ENCODE measurements at places on chromosomes 6 and 20. TPM values are rescaled to one million over a fixed set of nuclear protein-coding genes. Genes with fewer than 3 reads are reported as not detected.

DNA sequence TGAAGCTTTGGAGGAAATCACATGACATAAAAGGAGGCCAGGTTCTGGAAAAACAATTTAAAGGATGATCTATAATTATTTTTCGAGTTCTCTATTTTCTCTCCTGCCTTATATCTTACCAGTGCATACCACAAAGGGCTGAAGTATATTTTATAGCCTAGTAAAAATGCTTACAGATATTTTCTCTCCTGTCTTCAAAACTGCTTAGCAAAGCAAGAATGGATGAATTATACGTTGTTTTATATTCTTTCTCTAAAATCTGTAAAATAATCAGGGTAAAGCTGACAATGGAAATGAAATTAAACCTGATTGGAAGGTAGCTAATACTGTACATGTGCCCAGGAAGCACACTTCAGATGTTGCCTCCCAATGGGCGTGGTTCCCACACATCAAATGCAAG is 123.7 kb downstream of the F13A1 start:
- DNase-seq, result no peak

- DNase-seq, result no peak
Measured at GRCh38 chr6:1110164-1110563, 201.7 kb upstream of the FOXQ1 start.

DNA sequence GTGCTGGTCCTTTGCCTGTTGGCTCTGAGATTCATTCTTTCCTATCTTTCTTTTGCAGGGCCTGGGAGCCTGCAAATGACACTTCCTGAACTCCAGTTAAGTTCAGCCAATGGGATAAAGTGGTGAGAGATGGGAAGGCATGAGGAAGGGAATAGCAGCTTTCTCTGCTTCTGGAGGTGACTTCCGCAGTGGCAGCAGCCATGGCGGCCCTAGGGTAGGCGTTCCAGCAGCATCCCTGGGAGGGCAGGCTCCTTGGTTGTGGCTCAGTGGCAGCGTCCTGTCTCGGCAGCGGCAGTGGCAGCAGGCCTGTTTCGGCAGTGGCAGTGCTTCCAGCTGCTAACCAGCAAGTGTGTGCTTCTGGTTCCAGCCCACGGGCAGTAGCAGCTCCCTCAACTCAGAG is 7.3 kb upstream of the MDFI start:
- DNase-seq, result no peak

GRCh38 chr20:45621593-45621992 is 7.9 kb upstream of the WFDC10A start:
- DNase-seq, result no peak

The CFAP61 gene
- 3.1 TPM for polyA plus RNA-seq

GRCh38 chr6:141728330-141728729 is 404.4 kb upstream of the GJE1 start:
- no peak for DNase-seq

DNA sequence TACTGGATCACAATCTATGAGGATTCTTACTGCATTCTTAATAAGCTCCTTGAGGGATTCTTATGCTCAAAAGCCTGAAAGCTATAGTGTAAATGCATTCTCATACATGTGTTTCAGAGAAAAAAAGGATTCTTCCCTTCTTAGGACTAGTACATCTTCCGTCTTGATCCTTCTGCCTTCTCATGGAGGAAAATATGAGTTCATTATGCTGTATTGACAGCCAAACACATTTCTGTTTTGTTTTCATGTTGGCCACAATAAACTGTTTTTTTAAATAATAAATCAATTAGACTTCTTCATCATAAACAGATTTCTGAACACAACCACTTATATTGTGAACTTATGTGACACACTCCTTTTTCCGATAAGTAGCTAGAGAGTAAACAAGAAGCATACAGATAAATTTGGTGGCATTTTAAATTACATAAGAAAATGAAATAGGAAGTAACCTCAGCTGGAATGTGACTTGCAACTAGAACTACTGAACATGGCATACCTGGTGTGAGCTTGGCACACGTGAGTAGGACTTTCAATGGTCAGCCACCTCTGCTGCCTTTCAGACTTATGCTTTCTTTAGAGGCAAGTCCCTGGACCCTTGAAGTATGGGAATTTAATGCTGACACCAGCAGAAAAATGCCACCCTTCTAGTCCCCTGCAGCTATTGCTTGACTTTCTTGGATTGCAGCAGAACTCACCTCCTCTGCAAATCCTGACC is 350.4 kb downstream of the BCKDHB start:
- no peak for DNase-seq

GRCh38 chr6:124995131-124995530 is 32.9 kb downstream of the RNF217 start:
- no peak for DNase-seq

The LRRN4 gene
- 12.2 TPM for polyA plus RNA-seq

DNA sequence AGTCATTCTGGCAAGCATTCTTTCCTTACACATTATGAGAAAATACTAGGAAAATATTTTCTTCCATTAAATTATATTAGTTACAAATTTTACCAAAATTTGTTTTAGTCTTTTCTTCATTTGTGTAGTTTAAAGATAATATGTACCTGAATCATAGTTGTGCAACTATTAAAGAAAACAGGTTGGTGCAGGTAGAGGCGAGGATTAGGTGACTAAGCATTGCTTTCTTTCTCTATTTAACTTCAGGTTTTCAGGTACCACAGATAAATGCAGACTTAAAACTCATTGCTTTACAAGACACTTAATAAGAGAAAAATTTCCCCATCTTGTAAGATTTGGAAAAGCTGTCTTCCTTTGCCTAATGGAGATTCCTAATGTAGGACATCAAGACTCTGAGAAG is 1175.5 kb upstream of the ADGRB3 start:
- DNase-seq, result no peak

The PKIB gene
- polyA plus RNA-seq, result 1.4 TPM

The C6orf15 gene
- polyA plus RNA-seq, result not detected

GRCh38 chr6:134177236-134177635 is 124.8 kb upstream of the SLC2A12 start:
- DNase-seq, result no peak

The MATN4 gene
- polyA plus RNA-seq, result 0.39 TPM

GRCh38 chr6:21227486-21227885 is 366.1 kb upstream of the SOX4 start:
- no peak for DNase-seq

- no peak for DNase-seq
Measured at GRCh38 chr6:31717499-31718222, 2.5 kb downstream of the LY6G6D start.

DNA sequence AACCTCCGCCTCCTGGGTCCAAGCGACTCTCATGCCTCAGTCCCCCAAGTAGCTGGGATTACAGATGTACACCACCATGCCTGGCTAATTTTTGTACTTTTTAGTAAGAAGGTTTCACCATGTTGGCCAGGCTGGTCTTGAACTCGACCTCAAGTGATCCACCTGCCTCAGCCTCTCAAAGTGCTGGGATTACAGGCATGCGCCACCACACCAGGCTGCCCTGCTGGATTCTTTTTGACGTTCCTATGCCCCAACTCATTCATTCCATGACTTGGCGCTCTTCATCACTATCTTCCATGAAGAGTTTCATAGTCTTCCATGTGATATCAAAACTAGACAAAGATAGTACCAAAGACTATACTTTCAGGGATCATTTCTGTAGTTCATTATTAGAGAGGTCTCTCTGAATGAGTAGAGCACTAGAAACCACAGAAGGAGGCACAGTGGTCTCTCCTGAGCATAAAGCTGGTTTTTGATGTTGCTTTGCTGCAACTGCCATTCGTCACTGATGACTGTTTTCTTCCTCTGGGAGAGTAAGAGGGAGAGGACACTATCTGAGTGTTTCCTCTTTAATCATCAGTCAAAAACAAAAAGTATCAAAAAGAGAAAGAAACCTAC is 23.5 kb downstream of the DNAAF9 start:
- no peak for DNase-seq

GRCh38 chr20:4455301-4455701 is 266.4 kb upstream of the PRND start:
- no peak for DNase-seq

The BNIP5 gene
- 0.10 TPM for polyA plus RNA-seq

DNA sequence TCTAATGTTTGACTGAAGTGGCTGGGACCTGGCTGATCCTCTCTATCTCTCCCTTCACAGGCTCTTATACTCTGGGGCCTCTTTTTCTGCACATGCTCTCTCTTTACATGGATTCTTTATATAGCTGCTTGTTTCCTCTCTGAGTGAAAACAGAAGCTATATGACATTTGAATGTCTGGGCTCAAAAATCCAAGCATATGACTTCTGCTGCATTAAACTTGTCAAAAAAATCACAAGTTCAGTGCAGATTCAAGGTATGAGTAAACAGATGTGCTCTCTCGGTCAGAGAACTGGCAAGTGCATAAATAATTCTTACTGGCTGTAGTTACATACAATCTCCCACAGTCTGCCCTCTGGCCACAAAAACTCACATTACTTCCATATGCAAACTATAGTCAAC is 96.6 kb downstream of the LCA5 start:
- no peak for DNase-seq

- DNase-seq, result no peak
Measured at GRCh38 chr6:137181891-137182653, 8.6 kb upstream of the IL22RA2 start.

The RNF144B gene
- 17.3 TPM for polyA plus RNA-seq

GRCh38 chr6:14920276-14920675 is 325.6 kb upstream of the JARID2 start:
- DNase-seq, result no peak

The PRDM1 gene
- 3.5 TPM for polyA plus RNA-seq

The ESR1 gene
- polyA plus RNA-seq, result 0.60 TPM

GRCh38 chr6:135904666-135905065 is 53.2 kb downstream of the PDE7B start:
- no peak for DNase-seq

The MAP7 gene
- polyA plus RNA-seq, result 33.4 TPM

- DNase-seq, result no peak
Measured at GRCh38 chr6:6235786-6236185, 84.7 kb downstream of the F13A1 start.

DNA sequence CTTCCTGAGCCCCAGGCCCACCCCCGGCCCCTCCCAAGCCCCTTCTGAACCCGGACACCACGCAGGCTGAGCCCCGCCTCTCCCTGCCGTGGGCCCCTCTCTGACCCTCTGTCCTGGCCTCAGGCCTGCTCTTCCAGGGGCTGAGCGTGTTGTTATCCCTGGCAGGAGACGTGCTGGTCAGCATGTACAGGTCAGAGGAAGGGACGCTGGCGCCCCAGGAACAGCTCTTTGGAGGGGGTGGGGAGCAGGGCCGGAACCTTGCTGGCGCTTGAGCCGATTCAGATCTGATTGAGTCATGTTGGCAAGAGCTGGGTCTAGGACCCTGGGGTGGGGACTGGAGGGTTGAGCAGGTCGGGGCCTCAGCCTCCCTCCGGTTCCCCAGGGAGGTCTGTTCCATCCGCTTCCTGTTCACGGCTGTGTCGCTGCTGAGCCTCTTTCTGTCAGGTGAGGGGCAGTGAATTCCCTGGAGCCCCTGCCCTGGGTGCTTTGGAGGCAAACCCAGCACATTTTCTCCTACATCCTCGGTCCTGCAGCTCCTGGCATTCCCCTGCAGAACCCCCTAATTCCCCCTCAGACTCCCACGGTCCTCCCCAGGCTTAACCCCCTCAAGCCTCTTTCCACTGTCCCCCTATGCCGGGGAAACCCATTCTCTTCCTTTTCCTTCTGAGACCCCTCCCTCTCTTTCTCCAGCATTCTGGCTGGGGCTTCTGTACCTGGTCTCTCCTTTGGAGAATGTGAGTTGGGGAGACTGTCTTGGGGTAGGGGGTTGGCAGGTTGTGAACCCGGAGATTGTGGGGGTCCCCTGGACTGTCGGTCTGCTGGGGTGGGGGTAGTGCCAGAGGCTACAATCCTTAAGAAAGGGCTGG is 2.0 kb downstream of the SPAG4 start:
- DNase-seq, result no peak

The DAAM2 gene
- polyA plus RNA-seq, result 26.6 TPM
